Central memory CD4-positive, alpha-beta T cell (primary cell): ENCODE measurements at places on chromosomes 5 and 9.
A peak's percentile ranks its signal among the peaks of the same experiment; 100 is the strongest.

GRCh38 chr5:142192286-142193113, 83.9 kb downstream of the NDFIP1 start:
- DNase-seq: no peak

DNA sequence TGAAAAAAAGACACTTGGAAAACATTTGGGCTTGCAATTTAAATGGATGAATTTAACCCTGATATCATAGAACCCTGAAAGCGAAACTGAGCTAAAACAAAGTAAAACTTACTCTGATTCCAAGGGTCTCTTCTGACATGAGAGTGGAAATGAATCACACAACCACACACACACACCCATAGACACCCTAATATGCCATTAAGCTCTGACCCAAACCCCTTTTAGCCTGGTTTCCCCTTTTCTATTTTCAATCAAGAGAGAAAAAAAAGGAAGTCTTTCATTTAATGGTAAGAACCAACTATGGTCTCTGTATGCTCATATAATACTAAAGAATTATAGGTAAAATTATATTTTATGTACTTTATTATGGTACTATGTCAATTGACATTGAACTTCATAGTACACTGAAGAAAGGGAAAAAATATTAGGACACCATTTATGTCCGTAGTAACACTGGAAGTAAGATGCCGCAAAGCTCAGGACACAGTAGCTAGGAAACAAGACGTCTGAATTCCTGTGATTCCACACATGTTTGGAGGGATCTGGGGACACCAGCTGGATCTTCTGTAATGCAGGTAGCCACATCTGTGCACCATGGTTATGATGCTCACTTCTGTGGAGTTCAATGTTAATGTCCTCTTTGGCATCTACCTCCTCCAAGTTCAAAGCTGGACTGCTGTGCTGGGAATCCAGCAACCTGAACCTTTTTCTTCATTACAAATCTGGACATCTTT, 95.8 kb downstream of the PCSK1 start:
- no peak for DNase-seq

DNA sequence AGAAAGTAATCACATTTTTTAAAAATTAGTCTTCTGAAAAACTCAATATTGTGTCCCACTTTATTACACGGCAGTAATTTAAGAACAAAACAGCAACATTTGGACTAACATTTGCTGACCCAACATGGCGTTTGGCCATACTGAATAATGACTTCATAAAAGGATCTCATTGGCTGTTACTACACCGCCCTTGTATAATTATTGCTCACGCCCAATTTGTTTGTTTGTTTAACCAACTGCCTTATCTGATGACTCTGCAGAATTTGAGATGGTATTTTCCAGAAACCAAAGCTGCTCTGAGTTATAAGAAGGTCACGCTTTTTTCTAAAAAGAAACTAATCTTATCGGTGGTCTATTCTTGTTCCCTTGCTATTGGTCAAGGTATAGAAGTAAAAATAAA, 200.2 kb upstream of the TARS1 start:
- DNase-seq: no peak

DNA sequence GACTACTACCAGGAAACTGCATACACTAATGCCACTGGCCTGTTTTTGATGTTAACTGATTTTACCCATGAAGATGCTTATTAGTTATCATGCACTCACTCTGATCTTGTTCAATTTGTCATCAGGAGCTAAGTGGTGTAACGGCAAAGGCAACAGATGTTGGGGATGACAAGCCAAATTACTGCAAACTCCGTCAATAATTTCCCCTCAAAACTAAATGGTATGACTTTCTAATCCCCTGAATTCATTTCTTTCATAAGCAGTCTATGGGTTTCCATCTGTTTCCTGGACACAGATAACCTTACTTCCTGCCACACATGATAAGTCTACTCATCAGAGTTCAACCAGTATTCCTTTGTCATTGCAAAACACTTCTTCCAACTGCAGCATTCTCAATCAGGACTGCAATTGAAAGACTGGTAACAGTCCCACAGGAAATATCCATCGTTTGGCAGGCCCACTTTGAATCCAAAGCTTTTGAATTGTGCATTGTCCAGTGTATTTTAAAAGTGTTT, 96.2 kb upstream of the SMC2 start:
- DNase-seq: no peak

DNA sequence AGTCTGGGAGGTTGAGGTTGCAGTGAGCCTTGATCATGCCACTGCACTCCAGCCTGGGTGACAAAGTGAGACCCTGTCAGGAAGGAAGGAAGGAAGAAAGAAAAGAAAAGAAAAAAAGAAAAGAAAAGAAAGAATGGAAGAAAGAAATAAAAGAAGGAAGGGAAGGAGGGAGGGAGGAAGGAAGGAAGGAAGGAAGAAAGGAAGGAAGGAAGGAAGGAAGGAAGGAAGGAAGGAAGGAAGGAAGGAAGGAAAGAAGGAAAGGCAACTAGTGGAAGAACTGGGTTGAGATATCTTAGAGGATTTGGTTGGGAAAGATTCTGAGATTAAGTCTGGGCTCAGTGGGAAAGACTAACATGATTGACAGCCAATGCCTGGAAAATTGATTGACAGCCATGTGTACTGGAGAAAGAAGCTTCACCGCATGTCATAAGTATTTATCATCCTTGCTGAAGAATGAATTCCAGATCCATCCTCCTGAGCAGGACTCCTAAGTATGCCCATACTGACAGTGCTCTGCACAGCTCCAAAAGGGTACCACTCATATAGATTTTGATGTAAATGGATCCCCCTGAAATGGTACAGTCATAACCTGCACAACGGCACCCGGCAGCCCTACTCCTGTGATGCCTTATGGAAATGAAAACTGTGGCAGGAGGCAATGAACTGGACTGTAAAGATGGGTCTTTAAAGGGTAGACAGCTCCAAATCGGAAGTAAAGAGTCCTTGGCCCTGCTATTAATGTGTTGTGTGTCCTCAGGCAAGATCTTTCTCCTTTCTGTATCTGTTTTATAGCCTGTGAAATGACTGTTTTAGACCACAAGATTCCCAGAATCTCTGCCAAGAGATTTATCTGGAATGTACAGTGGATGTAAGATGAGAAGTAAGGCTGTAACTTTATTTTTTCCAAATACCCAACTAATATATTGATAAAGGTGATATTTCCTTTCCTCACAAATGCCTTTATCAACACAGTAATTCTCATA, 16.9 kb upstream of the ADRA1B start:
- DNase-seq: no peak

DNA sequence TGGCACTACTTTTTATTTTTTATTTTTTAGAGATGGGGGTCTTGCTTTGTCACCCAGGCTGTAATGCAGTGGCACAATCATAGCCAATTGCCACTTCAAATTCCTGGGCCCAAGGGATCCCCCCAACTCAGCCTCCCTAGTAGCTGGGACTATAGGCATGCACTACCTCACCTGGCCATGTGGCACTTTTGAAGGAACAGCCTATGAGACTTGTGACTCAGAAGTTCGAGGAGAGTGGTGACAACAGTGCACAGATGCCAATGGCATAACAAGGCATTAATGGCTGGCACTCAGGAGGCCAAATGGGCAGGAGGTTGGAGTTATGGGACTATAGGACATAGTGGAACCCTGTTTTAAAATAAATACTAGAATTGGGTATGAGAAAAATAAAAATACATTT, 33.7 kb downstream of the ANKRD31 start:
- DNase-seq: no peak

DNA sequence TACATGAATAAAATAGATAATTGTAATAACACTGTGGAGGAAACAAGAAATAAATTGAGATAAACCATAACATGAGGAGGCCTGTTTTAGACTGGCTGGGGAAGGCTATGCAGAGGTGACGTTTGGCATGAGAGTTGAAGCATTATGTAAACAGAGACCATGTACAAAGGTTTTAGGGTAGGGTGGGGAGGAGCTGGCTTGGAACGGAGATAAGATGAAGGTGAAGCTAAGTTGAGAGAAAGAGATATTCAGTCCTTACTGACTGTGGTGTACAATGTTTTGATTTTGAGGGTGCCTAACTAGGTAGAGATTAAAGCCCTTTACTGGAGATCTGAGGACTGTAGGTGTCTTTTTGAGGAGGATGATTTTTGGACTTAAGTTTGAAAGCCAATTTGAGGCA, 17.8 kb downstream of the MAN2A1 start:
- DNase-seq: no peak

- no peak for DNase-seq
Observed at GRCh38 chr9:744790-745484, 96.6 kb upstream of the DMRT1 start.

GRCh38 chr5:93300945-93301344, 280.1 kb downstream of the NR2F1-AS1 start:
- DNase-seq: no peak

DNA sequence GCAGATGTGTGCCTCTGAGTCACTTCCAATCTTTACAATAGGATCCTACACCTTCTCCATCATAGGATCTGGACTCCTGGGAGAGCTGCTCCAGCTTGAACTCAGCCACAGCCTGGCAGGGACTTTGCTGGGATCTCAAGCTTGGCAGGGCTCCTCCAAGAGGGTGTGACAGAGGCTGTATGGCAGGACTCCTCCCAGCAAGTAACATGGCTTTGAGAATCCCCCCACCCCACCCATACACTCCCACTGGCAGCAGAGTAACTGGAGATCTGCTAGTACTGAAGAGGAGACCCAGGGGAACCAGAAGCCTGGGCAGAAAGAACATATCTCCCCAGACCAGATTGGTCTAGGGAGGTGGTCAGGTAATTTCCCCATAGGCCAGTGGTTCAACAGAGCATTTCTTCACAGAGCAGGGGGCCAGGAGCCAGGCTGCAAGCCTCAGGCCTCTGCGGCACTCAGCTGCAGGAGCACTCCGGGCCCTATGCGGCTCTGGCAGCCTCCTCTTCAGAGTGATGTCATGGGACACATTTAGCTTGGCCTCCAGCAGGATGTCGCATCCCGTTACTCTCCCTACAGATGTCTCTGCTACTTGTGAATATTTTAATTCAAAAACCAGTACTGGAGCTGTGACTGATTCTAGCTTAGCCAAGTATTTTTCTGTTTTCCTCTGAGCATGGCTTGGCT, 1.7 kb upstream of the ACSL6 start:
- DNase-seq: no peak

- no peak for DNase-seq
Observed at GRCh38 chr5:73531356-73531755, 33.1 kb downstream of the BTF3 start.

DNA sequence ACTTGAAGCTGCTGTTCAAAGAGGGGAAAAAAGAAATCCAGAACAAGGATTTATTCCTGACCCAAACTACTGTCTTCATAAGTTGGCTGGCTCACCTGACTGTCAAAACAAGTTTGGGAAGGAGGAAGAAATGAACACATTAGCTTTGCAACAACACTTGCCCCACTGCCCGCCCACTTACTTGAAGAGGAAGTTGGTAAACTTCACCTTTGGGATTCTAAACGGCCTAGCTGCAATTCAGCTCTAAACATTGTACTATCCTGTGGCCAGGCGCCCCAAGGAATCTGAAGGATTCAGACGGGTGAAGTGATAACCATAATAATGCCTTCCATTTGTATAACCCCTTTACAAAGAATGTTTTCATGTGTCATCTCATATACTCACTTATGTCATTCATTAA, 199.4 kb downstream of the ARRDC3 start:
- DNase-seq: no peak

DNA sequence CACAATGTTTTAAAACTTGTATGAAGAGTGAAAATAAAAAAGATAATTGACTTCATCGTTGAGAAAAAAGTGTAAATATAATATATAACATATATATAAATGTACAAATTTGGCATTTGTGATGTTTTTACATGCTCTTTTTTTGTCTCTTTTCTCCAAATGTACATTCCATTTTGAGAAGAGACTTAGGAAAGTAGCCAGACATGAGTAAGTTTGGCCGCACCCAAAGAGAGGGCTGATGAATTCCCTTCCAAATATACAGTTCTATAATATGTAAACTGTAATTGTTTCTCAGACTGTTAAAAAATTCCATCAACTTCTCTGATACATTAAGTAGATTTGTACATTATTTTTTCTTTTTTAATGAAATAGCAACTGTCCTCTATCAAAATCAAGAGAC, 193.2 kb upstream of the MAP3K1 start:
- no peak for DNase-seq

GRCh38 chr5:78534148-78534904, 114.2 kb downstream of the LHFPL2 start:
- no peak for DNase-seq

GRCh38 chr5:23482642-23483041, 24.8 kb upstream of the PRDM9 start:
- no peak for DNase-seq

DNA sequence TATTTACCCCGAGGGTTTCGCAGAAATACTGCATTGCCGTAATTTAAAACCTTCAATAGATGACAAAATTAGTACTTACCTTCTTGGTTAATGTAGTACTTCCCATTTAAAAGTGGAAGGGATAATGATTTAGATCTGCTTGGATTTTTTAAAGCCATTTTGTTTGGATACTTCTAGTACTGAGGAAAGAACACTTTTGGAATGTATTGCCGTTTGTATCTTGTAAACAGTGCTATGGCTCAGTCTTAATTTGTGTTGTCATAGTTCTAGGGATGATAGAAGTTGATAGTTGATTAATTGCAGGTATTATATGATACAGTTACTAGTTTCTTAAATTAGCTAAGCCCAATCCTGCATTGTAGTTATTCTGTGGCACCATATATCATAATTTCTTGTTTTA, 33.1 kb downstream of the TNPO1 start:
- DNase-seq: no peak

GRCh38 chr9:6715755-6716643, 41.8 kb upstream of the KDM4C start:
- peak; percentile 62 for DNase-seq

GRCh38 chr5:141199359-141200235, at the start of gene PCDHB11:
Gene PCDHB11 (plus strand): TSS chr5:141199627. CDS start chr5:141199775, 148 bp downstream.
- DNase-seq: no peak

- no peak for DNase-seq
Observed at GRCh38 chr9:8879284-8879683, 1079.7 kb upstream of the DMAC1 start.

DNA sequence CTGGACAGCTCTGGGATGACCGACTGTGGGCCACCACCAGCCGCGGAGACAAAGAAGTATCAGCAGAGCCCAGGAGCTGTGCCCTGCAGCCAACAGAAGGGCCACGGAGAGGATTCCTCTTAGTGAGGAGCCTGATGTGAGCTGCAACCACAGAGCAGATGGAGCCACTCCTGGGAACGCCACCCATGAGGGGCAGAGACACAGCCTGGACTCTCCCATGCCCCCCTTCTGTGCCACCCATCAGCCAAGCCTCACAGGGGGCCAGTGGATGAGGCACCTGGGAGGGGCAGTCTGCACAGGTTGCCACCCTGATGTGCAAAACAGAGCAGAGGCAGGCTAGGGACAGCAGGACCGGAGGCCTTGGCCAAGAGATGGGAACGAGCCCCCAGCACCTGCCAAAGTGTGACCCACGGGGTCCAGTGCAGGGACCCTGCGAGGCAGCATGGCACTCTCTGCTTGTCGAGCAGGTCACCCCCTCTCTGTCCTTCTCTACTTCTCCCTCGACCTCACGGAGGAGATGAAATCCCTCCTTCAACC, 380.7 kb upstream of the IRX1 start:
- no peak for DNase-seq

DNA sequence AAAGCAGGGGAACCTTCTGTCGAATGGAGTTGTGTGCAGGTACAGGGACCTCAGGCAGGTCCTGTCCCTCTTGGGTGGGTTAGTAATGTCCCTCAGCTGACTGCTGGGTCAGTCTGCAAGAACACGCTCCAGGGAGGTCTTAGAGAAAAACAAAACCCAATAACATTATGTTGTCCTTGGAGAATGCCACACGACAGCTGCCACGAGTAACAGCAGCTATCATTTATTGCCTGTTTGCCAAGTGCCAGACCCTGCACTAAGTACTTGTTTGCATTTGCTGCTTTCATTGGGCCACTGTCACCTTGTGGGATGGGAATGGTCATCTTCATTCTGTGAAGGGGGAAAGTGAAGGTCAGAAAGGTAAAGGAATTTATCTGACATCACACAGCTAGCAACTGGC, 310.3 kb downstream of the SLIT3 start:
- no peak for DNase-seq
